Immature natural killer cell (primary cell): ENCODE measurements at places on chromosomes 2 and 18.
A peak's percentile ranks its signal among the peaks of the same experiment; 100 is the strongest.

DNA sequence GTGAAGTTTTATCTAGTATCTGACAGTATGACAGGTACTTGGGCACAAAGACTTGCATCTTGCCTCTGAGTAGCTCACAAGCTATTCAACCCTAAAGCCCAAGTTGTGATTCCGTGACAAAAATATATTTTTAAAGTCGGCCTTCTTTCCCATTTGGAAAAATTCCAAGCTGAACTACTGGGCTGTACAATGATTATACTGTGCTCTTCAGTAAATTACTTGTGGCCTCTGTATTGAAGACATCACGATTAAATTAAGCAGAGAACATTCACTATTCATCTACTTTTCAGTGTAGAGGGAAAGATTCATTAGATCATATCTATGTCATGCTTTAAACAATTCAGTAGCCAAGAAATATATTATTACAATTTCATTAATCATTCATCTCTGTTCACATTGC lies 282.2 kb downstream of the CDH2 start:
- no peak for DNase-seq

GRCh38 chr2:230172156-230172555 lies 47.6 kb downstream of the SP110 start:
- DNase-seq: no peak

GRCh38 chr2:219530048-219530963 lies 13.3 kb downstream of the CHPF start:
- DNase-seq: peak; percentile 78

GRCh38 chr2:113376253-113376912 lies 61.1 kb upstream of the ZNG1B start:
- no peak for DNase-seq

GRCh38 chr2:25215232-25215631 lies 46.9 kb upstream of the POMC start:
- no peak for DNase-seq

DNA sequence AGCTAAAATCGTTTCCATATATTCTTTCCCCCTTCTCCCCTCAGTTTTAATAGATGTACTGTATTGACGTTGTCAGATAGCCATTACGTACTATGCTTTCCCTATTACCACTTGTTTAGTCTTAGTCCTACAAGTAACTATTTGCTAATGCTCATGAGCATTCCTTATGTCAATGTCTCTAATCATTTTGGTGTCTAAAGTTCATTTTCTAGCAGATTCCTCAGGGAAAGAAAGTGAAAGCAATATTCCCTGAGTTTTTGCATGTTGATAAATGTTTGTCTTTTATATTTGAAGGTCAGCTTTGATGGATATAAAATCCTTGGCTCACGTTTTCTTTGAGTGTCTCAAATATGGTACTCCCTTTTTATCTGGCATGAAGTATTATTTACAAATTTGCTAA lies 253.3 kb upstream of the STON1 start:
- no peak for DNase-seq

DNA sequence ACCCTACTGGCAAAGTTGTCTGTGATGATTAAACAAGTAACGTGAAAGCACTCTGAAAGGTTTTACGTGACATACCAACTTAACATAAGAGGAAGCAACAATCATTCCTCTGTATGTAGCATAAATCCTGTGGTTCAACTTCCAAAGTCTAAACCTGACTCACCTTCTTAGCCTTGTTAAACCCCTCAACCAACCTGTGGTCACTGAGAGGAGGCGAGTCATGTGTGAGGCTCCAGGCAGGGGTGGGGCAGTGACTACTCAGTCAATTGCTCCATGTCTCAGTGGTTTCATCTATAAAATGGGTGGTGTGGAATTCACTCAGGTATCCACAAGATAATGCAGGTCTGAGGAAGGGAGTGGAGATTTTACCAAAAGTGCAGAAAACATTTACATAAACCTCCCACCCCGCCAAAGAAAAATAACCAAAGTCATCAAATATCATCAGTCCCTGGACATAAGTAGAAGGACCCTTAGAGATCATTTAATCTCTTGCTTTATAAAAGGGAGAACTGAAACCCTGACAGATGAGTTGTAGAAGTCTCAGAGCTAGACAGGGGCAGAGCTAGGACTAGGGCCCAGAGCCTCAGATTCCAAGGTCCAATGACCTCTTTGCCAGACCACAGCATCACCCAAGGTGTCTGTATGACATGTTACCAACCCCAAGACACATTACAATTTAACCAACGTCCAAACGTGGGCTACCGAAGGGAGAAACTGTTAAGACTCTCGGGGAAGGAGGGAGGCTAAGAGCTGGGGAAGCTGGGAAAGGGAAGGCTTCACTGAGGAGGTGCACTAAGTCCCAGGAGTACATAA lies 3.7 kb upstream of the PCBP1 start:
- no peak for DNase-seq

GRCh38 chr2:20130160-20130560 lies 78.7 kb upstream of the LAPTM4A start:
- no peak for DNase-seq

GRCh38 chr2:64487256-64488049 lies 33.5 kb downstream of the LGALSL start:
- DNase-seq: no peak

- DNase-seq: no peak
Measured at GRCh38 chr2:132752421-132753206, 82.6 kb upstream of the LYPD1 start.

- DNase-seq: no peak
Measured at GRCh38 chr2:126322342-126322741, 333.6 kb upstream of the GYPC start.

GRCh38 chr18:9827793-9828505 lies 57.8 kb upstream of the TXNDC2 start:
- DNase-seq: no peak

DNA sequence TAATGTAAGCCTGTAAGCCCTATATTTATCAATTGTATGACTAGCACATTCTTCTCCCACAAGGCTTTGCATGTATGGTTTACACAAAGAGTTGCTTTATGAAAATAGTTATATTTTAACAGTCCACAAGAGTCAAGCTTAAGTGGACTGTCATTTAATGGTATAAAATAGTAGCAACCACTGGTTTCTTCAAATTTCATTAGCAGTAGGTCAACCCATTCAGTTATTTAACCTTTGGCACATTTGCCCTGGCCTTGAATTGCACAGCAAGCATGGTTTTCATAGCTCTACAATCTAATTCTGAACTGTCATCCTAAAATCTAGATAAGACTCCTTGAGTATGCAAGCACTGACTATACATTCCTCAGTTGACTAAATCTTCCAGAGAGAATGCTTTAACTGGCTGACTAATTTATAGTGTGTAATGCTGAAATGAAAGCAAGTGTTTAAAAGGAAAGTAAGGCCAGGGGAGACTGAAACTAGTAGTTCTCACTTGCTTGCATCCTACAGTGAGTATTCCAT lies 1.8 kb downstream of the DPP4 start:
- DNase-seq: no peak

DNA sequence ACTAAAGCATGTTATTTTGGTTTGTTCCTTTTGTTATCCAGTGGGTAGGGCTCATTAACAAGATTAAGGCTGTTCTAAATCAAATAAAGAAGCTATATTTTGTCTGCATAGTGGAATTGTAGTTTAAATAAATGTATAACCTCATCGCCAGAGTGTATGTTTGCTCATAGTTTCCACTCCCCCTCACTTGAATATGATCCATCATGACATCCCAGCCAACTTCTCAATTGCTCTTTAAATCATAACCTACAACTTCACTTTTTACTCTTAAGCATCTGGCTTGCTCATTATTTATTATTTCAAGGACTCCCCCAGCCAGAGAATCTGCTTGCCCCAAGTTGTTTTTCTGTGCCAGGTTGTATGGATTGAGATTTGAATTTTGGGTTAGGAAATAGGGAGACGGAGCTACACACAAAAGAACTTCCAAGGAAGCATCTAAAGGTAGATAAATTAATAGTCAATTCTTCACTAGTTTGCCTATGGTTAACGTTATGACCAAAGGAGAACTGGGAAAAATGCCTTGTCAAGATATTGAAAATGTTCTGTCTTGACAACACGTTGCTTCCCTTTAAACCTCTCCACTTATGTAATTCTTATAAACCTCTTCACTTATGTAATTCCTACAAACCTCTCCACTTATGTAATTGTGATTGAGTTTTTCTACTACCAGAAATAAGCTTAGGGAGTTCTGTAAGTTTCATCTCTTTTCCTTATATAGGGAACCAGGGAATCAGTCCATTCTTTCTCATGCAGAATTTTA lies 55.4 kb upstream of the UPP2 start:
- DNase-seq: no peak

DNA sequence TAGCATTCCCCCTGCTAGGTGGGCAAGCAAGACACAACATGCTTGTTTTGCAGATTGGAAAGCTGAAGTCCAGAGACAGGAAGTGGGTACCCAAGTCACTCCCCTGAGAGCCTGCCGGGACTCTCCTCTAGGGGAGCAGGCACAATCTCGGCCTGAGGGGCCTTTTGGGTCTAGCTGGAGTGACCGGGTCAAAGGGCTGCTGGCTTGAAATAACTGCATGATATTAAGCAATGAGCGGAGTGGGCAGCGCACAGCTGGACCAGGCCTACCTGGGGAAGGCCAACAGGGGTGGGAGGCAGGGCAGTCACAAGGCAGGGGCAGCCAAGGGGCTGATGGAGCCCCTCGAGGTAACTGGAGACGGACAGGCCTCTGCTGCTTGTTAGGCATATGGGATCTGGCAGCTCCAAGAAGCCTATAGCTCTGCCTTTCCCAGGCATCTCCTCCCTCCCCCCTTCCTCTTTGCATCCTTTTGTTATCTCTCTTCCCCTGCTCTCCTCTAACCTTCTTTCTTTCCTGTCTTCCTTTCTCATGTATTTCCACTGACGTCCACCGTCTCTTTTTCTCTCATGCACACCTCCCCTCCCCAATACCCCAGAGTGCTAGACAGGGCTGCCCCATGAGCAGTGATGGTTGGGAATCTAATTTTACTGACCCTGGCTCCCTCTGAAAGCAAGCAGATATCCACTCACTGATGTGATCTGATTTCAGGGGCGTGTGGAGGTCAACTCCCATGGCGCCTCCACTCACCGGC lies 237.5 kb downstream of the LOXHD1 start:
- DNase-seq: no peak

DNA sequence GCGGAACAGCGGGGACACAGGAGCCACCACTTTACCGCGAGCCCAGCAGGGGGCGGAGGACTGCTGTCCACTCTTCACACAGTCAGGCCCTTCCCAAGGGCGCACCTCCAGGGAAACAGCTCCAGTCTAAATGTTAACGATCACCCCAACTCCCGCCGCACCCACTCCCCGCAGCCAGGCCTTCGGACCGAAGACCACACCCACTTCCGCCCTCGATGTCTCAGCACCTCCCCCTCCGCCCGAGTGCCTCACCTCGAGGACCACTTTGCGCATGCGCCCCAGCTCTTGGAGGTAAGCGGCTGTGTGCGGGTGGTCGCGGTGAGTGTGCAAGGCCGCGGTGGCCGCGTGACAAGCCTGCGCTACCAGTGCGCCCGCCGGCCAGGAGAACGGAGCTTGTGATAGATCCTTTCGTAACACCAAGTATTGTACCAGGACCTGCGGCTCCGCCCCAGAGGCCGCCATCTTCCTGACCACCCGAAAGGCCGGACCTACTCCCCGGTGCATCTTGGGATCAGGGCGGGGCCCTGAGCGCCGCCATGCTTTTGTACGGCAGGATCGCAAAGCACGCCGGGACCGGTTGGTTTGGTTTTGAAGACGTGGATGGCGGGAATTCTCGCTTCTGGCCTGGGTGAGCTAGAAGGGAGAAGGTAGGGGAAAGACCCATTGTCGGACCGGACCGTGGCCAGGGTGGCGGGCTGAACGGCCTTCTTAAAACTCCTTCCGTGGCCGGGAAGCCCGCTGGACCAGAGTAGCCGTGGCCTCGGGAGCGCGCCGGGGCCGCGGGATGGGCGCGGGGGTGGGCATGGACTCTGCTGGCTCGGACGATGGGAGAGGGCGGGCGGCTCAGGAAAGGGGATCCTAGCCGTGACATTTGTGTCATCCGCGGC lies at the start of the genes CENPO and PTRHD1:
CENPO (plus strand) TSS at position 552 of the 887 bp plus-strand sequence. CDS start 495 bp downstream, outside the sequence.
PTRHD1 (minus strand) TSS at position 518 of the 887 bp plus-strand sequence; CDS start at position 504, 14 bp downstream.
- DNase-seq: peak; percentile 97

DNA sequence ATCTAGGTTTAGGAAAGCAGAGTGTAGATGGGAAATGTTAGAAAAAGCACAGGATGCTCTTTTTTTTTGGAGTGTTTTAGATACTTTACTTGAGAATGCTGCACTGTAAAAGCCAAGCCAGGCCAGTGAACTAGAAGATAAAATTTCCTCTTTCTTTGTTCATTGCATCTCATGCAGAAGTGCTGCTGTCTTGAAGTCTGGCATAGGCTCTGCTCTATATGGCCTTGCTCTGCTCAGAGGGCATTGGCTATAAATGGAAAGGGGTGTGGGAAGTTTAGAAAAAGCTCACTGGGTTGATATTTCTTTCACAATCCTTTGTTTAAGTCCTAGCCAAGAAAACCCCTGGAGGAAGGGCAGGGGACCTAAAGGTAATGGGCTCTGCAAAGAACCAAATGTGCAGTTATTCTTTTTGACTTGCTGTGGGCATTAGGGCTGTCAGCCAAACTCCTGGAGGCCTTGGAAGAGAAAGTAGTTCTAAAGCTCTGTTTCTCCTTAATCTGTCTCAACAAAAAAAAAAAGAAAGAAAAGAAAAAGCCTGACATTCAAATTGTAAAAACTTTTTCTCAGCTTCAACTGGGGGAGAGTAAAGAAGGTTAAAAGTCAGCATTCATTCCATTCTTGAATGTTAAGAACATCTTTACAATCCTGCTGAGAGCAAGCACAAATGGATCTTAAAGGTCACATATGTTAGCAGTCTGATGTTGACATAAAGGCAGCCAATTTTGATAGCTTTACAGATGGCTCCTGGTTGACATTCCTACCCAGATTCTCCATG lies 338.3 kb downstream of the GULP1 start:
- no peak for DNase-seq
